NCI-H446 treated with DMSO at 0.1 percent for 48 hours (cell line): ENCODE measurements at places on chromosomes 11 and 22.

- DNase-seq: no peak
Observed at GRCh38 chr11:123822032-123822431, 15.9 kb upstream of the OR6M1 start.

GRCh38 chr22:24503137-24503842 lies 8.2 kb downstream of the UPB1 start:
- no peak for DNase-seq

- DNase-seq: no peak
Observed at GRCh38 chr11:87428266-87428665, 390.5 kb downstream of the TMEM135 start.

DNA sequence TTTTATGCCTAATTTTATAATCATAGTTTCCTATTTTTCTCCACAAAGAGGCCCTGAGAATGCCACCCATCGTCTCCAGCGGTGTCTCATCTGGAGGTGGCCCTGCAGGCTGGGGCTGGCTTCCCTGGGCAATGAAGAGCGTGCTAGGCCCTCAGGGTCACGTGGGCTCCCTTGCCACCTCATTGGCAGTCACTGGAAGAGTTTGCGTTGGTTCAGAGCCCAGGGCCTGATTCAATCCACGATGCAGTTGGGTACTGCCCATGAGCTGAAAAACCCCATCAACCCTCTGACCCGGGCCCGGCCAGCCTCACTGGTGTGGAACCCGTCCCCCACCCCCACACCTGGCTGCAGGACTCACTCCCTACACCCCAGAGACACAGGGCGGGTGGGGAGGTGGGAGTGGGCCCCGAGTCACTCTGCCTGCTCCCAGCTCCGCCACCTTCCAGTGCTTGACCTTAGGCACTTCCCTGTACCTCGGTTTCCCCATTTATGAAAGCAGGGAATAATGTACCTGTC lies 43.4 kb upstream of the A4GALT start:
- no peak for DNase-seq

GRCh38 chr11:69934861-69935494 lies 115.8 kb upstream of the FGF3 start:
- DNase-seq: no peak

DNA sequence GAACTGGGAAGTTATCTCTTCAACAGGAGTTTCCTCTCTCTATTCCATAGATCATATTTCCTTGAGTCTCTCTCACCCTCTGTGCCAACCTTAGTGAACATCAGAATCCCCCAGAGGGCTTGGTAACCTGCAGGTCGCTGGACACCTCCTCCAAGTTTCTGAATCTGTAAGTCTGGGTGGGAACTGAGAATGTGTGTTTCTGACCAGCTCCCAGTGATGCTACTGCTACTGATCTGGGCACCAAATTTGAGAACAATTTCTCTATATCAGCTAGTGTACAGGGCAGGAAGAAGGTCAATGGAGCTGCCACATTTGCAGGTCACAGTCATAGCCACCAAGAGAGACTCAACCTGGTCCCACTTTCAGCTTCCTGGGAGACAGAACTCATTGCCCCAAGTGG lies 62.9 kb downstream of the RCN1 start:
- DNase-seq: no peak

DNA sequence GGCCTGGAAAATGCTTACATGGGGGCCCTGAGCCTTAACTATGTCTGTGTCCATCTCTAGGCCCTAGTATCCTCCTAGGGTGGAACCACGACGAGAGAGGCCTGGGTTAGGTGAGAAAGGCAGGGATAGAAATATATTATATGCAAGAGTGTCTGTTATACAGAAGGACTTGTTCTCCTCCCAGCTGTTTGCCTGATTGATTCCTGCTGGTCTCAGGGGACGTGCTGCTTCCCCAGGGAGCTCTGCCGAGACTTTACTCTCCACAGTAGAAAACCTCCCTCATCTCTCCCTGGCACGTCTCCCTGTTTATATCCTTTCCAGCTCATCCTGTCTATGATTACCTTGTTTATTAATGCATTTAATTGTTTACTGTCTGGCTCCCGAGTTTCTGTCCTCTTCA lies 132.6 kb downstream of the MIAT start:
- no peak for DNase-seq

GRCh38 chr11:64023712-64024710 lies 11.7 kb upstream of the FLRT1 start:
- no peak for DNase-seq

DNA sequence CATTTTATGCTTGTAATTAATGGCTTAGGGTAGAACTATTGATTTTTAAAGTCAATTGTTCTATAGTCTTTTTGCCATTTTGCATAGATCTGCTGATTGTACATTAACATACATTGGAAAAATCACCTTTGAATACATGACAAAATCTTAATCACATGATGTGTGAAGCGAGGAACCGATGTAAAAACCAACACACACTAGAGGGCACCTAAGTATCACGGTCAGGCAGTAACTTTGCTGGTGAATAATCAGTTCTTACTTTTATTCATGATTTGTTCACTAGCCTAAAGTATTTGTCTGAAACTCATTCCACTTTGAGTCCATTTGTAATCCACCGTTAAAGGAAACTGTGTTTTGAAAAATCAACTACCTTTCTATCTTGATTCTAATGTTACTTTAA lies 28.2 kb downstream of the JHY start:
- no peak for DNase-seq

DNA sequence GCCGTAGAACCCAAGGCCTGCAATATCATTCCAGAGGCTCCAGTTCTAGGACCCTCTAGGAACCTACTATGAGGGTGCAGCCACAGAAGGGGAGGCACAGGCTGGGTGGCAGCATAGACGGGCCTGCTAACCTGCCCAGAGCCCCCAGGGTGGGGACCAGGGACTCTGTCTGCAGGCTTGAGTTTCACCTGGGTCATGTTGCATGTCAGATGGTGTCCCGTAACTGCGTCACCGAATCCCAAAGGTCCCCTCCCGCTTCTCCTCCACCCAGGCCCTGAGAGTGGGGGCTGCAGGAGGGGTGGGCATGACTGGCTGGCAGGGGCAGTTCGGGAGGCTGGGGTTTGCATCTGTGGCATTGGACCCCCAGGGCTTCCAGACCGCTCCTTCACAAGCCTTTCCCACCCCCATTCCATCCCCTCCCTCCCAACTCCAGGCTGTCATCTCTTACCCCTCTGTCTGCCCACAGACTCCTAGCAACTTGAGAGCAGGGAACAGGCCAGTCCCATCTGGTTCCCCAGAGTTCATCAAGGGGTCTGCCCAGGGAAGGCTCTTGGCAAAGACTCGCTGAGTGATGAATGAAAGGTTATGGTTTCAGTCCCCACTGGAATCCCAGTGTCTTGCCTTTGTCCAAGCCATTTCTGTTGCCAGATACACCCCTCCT lies 16.3 kb downstream of the MYO7A start:
- DNase-seq: peak; percentile 29

DNA sequence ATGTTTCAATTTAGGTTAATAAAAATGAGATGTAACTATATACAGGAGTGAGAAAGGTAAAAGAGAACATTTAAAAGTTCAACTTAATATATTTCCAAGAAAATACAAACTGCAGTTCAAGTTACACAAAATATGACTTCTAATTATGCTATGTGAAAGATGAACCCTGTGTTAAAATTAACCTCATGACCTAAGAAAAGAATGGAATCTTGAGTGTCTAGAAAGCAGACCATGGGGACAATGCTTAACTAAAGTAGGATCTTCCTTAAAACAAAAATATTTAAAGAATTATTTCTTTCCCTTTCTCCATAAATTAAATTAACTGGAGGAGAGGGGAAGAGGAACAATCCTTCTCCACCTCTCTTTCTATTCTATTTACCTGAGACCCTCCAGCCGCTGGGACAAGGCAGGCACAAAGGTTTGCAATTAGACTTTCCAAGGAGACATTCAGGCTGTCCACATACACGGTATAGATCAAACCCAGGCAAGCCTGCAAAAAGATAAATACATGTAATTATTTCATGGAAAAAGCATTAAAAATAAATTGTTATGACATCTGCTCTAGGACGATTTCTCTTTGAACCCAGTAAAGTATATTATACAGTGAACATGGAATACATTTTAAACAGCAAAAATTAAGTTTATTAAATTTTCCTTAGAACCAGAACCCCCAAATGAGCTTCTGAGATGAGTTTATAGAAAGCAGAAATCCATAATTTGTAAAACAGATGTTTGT lies 264.5 kb downstream of the SBF2 start:
- no peak for DNase-seq

DNA sequence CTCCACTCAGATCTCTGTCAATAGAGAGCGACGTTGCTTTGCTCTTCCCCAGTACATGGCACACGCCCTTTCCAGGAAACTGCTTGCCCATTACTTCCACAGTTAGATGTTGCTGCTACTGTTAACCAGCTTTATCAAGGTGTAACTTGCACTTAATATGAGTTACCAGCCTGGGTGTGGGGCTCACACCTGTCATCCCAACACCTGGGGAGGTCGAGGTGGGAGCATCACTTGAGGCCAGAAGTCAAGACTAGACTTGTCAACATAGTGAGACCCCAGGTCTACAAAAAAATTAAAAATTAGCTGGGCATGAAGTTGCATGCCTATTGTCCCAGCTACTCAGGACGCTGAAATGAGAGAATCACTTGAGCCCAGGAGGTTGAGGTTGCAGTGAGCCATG lies 177.1 kb upstream of the B3GAT1 start:
- no peak for DNase-seq

- no peak for DNase-seq
Observed at GRCh38 chr22:44600207-44600785, 101.7 kb upstream of the PRR5 start.

GRCh38 chr22:38967451-38968450 lies 10.3 kb downstream of the APOBEC3A start:
- no peak for DNase-seq

- DNase-seq: peak; percentile 98
Observed at GRCh38 chr11:78742430-78742829, 167.8 kb upstream of the NARS2 start.

GRCh38 chr11:32088117-32088941 lies 2.5 kb upstream of the RCN1 start:
- peak; percentile 45 for DNase-seq

GRCh38 chr11:72511393-72512047 lies 77.2 kb upstream of the CLPB start:
- no peak for DNase-seq

DNA sequence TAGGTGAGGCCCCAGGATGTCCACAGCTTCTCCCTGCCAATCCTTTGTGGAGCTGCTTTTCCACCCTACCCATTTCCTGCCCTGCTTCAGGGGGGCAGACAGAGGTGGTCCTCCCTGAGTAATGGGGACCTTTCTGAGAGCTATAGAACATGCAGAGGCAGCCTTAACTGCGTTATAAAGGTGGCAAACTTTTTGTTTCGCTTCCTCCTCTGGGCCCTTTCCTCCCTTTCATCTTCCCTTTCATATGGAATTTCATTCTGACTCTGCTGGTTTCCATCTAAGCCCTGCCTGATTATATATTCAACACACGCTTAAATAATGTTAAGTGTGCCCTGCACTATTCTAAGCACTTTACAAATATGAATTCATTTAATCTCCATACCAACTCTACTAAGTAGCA lies 169.3 kb upstream of the E2F8 start:
- no peak for DNase-seq

DNA sequence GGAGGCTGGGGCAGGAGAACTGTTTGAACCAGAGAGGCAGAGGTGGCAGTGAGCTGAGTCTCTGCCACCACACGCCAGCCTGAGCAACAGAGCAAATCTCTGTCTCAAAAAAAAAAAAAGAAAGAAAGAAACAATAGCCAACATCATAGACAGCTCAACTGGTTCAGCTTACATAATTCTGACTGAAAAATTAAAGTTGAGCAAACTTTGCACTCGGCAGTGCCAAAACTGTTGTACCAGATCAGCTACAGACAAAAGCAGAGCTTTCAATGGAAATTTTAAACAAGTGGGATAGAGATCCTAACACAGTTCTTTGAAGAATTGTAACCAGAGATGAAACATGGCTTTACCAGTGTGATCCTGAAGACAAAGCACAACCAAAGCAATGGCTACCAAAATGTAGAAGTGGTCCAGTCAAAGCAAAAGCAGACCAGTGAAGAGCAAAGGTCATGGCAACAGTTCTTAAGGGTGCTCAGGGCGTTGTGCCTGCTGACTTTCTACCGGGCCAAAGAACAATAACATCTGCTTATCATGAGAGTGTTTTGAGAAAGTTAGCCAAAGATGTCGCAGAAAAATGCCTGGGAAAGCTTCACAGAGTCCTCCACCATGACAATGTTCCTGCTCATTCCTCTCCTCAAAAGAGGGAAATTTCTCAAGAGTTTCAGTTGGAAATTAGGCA lies 59.3 kb downstream of the TTC28 start:
- no peak for DNase-seq
